Thyroid gland (tissue), 4 donors: ENCODE measurements at places on chromosomes 7 and 10. TPM values are rescaled to one million over a fixed set of nuclear protein-coding genes. Genes with fewer than 3 reads are reported as not detected.

Gene SFR1
- total RNA-seq, result 5.7 TPM

Gene GSTO2
- total RNA-seq, result 11.4 TPM

Gene SUN1
- total RNA-seq, result 180 TPM

Gene CYP3A7
- total RNA-seq, result not detected

Gene CALN1
- not detected for total RNA-seq

Gene CPA1
- total RNA-seq, result not detected

Gene DEPP1
- 294 TPM for total RNA-seq

Gene USP6NL
- total RNA-seq, result 18.9 TPM

- no peak overlapping the region for H3K4me3 ChIP-seq
- DNase-seq, result no peak
- H3K27ac ChIP-seq, result no peak overlapping the region
- no peaks in the 10 kb centered on the region for H3K27me3 ChIP-seq
- no peaks in the 10 kb centered on the region for H3K4me1 ChIP-seq
- H3K36me3 ChIP-seq, result no peaks in the 10 kb centered on the region
Measured at GRCh38 chr10:19719284-19719683, 96.9 kb upstream of the PLXDC2 start.

GRCh38 chr7:16668049-16668858 is 22.3 kb downstream of the BZW2 start:
- peaks cover 20% of the 10 kb centered on the region for H3K4me1 ChIP-seq
- no peak overlapping the region for H3K4me3 ChIP-seq
- H3K27me3 ChIP-seq, result no peaks in the 10 kb centered on the region
- peak overlapping the region; percentile 95 for H3K27ac ChIP-seq

- peaks cover 32% of the 10 kb centered on the region for H3K4me1 ChIP-seq
- no peaks in the 10 kb centered on the region for H3K36me3 ChIP-seq
- no peak overlapping the region for H3K4me3 ChIP-seq
- H3K27me3 ChIP-seq, result no peaks in the 10 kb centered on the region
- peak; percentile 98 for DNase-seq
Measured at GRCh38 chr10:114697061-114697598, 39.1 kb upstream of the ABLIM1 start.

DNA sequence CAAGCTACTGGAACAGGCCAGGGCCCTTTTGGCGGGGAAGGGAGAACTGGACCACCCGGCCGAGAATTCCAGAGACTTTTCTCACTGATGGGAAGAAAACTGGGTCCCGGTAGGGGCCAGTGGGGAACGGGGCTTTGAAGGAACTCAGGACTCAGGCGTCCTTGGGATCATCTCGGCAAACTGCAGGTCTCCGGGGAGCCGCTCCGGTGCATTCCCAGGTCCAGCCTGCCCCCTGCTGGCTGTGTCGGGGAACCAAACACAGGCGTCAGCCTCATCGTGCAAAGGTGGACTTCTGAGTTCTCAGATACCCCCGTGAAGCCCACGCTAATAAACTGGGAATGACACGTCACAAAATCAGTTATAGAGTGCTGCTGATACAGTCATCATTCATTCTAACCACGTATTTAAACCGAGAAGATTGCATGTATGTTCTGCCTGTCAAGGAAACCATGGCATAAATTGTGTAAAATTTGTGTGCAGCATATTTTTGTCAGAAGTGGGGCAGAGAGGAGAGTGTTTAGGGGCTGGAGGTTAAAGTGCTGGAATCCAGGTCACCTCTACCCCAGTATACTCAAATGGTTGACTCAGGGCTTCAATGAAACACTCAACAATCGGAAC is 76.1 kb upstream of the CPXM2 start:
- no peaks in the 10 kb centered on the region for H3K36me3 ChIP-seq
- H3K27me3 ChIP-seq, result peaks cover 12% of the 10 kb centered on the region
- H3K4me3 ChIP-seq, result no peak overlapping the region
- peaks cover 8% of the 10 kb centered on the region for H3K4me1 ChIP-seq

DNA sequence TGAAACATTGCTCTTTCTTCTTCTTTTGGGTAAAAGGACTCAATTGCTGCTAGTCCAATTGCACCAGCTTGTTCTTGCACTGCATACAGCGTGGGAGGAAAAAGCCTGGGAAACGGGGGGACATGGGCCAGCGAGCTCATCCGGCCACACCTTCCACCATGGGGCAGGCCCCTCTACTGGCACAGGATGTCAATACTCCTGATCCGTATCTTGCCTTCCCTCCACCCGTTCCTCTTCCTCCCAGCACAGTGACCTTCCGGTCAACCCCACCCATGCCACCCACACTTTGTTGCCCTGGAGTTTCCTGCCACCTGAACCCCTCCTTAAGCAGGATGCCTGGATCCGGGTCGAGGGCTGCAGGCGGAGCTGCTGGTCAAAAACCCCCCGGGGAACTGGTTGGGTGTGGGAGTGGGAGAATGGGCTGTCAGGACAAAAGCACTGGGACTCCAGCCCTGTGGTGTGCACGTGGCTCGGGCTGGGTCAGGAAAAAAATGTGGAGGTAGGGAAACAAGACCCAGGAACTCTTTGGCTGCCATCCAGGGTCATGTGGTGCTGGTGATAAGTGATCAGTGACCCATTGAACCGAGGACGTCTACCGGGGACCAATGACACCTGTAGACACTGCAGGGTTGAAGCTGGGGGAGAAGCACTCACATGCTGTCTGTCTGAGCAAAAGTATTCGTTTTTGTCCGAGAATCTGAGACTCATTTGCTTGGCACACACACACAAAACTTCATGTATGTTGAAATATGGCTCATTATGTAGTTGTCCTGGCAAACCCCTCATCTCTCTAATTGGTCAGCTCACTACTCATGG is 8.1 kb downstream of the IL2RA start:
- peak; percentile 63 for DNase-seq
- H3K27ac ChIP-seq, result peak overlapping the region; percentile 20
- H3K4me3 ChIP-seq, result no peak overlapping the region
- peaks cover 48% of the 10 kb centered on the region for H3K4me1 ChIP-seq
- H3K36me3 ChIP-seq, result no peaks in the 10 kb centered on the region

DNA sequence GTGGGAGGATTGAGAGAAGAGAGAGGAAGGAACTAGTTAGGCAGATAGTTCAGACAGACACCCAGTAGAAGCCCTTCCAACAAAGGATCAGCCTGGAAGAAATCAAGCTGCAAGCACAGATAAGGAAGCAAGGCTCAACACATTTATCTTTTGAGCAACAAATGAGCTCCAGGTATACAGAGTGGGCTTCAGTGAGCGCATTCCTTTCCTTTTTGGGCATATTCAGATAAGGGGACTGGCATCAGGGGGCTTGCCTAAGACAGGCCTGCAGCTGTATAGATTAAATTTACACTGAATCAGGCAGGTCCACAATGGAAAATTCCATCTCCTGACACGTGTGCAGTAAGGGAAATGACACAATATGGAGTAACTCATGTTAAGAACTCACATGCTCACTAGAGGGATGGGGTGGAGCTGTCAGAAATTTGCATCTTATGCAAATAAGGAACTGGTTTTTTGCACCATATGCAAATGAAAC is 147.2 kb downstream of the AKR1D1 start:
- DNase-seq, result no peak
- H3K27me3 ChIP-seq, result no peaks in the 10 kb centered on the region
- no peaks in the 10 kb centered on the region for H3K4me1 ChIP-seq
- H3K36me3 ChIP-seq, result no peaks in the 10 kb centered on the region
- H3K27ac ChIP-seq, result no peak overlapping the region

DNA sequence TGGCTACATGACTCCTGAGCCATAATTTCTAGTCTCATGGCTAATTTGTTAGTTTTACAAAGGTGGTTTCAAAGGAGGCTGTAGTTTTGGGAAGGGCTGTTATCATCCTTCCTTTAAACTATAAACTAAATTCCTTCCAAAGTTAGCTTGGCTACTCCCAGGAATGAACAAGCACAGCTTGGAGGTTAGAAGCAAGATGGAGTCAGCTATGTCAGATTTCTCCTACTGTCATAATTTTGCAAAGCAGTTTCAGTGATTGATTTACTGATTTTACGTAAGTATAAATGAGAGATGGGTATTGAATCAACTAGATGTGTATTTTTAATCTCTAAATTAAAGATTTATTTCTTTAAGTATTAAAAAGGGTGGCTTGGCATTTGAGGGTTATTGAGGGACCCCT is 79.9 kb downstream of the PHTF2 start:
- no peak overlapping the region for H3K4me3 ChIP-seq
- H3K27ac ChIP-seq, result no peak overlapping the region
- no peaks in the 10 kb centered on the region for H3K36me3 ChIP-seq

DNA sequence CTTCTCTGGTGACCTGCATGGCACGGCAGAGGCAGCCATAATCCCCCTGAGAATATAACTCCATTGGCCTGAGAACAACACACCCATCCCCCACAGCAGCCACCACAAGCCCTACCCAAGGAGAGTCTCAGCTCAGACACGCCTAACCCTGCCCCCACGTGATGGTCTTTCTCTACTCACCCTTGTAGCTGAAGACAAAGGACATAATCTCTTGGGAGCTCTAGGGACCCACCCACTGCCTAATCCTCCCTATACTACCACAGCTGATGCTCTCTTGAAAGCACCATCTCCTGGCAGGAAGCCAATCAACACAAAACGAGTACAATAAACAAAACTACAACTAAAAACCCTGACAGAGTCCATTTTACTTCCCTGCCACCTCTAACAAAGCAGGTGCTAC is 30.7 kb upstream of the HPSE2 start:
- H3K4me1 ChIP-seq, result no peaks in the 10 kb centered on the region
- H3K36me3 ChIP-seq, result no peaks in the 10 kb centered on the region
- H3K27me3 ChIP-seq, result no peaks in the 10 kb centered on the region
- H3K4me3 ChIP-seq, result no peak overlapping the region
- no peak for DNase-seq
- no peak overlapping the region for H3K27ac ChIP-seq

DNA sequence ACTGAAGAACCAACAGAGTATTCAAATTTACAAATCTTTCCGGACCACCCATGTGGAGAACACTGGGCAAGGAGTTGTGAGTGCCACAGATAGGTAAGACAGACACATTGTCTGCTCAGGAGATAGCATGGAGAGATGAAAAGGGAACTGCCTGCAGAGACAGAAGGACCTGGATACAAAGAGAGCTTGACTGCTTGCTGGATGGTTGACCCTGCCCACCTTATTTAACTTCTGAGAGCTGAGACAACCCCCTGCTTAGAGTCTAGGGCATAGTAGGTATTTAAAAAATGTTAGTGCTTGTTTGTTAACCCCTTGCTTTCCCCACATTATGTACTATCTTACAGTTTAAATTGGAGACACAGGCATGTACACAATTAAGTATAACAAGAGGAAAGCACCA is 314.1 kb downstream of the THSD7A start:
- H3K27ac ChIP-seq, result no peak overlapping the region
- no peak for DNase-seq
- H3K36me3 ChIP-seq, result no peaks in the 10 kb centered on the region
- H3K4me1 ChIP-seq, result no peaks in the 10 kb centered on the region
- H3K4me3 ChIP-seq, result no peak overlapping the region

DNA sequence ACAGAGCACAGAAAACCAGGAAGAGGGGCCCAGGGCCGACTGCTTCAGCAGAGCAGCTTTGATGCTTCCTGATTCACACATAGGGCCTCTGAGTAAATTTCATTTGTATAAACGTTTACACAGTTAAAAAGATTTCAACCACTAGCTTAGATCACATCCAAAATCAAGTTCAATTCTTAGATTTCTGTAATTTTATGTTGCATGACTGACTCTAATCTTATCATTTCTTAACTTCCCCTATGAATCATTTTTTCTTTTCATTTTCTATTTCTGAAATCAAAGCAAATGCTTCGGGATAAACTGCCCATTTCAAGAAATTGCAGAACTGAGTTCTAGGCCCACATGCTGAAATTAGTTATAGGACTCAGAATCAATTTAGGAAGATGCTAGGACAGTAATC is 224.7 kb downstream of the INHBA start:
- no peaks in the 10 kb centered on the region for H3K27me3 ChIP-seq
- no peak overlapping the region for H3K27ac ChIP-seq
- H3K4me1 ChIP-seq, result no peaks in the 10 kb centered on the region
- no peak overlapping the region for H3K4me3 ChIP-seq

DNA sequence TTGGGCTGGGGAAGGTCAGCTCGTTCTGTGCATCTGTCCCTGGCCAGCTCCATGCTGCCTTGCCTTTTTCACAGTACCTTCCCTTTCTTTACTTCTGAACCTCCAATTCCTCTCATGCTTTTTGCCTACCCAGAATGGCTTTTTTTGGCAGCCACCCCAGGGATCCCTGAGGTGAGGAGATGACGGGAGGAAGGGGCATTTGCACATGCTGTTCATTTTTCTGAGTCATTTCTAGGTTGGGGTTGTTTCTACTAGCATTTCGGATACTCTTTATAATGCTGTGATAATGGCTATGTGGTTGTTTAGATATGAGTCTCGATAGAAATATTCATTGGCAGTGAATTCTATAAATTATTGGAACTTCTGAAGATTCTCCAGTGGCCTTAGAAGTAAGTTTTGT is 415.1 kb upstream of the FZD8 start:
- no peak for DNase-seq
- no peak overlapping the region for H3K4me3 ChIP-seq
- no peaks in the 10 kb centered on the region for H3K27me3 ChIP-seq
- H3K4me1 ChIP-seq, result no peaks in the 10 kb centered on the region
- no peaks in the 10 kb centered on the region for H3K36me3 ChIP-seq
- H3K27ac ChIP-seq, result no peak overlapping the region

DNA sequence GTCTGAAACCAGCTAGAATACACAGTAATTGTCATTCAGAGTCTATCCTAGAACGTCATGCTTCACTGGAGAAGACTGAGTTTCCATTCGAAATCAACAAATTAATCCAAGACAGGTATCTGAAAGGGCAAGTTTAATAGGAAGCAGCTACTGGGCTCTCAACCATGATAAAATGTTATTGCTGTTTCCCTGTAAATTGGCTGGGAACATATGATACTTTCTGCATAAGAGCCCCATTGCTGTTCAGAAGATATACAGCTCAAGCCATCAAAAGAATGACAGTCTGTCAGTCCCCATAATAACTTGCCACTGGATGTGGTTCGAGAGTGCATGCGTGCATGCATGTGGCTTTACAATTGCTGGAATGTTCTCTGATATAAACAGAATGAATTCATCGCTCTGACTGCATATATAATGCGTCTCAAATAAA is 129.0 kb downstream of the HIBADH start:
- H3K4me1 ChIP-seq, result no peaks in the 10 kb centered on the region
- no peak for DNase-seq
- no peak overlapping the region for H3K27ac ChIP-seq
- no peaks in the 10 kb centered on the region for H3K27me3 ChIP-seq
- no peak overlapping the region for H3K4me3 ChIP-seq
- peaks cover 5% of the 10 kb centered on the region for H3K36me3 ChIP-seq
